Right atrium auricular region (tissue), 2 donors: ENCODE measurements at places on chromosomes 4 and X. TPM values are rescaled to one million over a fixed set of nuclear protein-coding genes. Genes with fewer than 3 reads are reported as not detected.

Gene CYSLTR1
- total RNA-seq: 0.96 TPM

Gene OSTC
- 29.8 TPM for total RNA-seq

Gene SPARCL1
- total RNA-seq: 627 TPM

Gene ADH4
- not detected for total RNA-seq

Gene SYNPO2
- 152 TPM for total RNA-seq

Gene HERC6
- 12.4 TPM for total RNA-seq

Gene SPANXC
- total RNA-seq: not detected

Gene STK32B
- 0.31 TPM for total RNA-seq

Gene RIPPLY1
- total RNA-seq: not detected

Gene PABPC4L
- 1.3 TPM for total RNA-seq

DNA sequence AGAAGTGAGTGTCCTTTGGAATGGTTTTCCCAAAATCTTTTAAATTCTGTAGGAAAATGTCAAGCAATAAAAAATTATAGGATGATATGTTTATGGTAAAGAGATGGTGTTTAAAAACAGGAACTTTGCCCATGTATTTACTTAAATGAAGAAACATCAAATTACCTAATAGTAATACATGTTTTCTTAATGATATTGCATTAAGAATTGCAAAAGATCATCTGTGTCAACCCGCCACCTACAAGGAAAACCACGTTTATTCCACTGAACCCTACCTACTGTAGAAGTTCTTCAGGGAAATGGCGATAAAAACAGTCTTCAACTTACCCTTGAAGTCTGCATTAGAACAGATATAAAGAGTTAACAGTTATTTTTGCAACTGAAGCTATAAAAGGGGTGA lies 67.2 kb upstream of the NDP start:
- H3K27ac ChIP-seq: no peak overlapping the region
- no peak overlapping the region for H3K4me3 ChIP-seq
- H3K27me3 ChIP-seq: no peaks in the 10 kb centered on the region
- no peaks in the 10 kb centered on the region for H3K36me3 ChIP-seq
- H3K4me1 ChIP-seq: no peaks in the 10 kb centered on the region

- DNase-seq: no peak
- no peak overlapping the region for H3K4me3 ChIP-seq
- no peaks in the 10 kb centered on the region for H3K27me3 ChIP-seq
- peak overlapping the region; percentile 47 for H3K27ac ChIP-seq
Observed at GRCh38 chrX:136258951-136259350, 7.8 kb upstream of the MAP7D3 start.

DNA sequence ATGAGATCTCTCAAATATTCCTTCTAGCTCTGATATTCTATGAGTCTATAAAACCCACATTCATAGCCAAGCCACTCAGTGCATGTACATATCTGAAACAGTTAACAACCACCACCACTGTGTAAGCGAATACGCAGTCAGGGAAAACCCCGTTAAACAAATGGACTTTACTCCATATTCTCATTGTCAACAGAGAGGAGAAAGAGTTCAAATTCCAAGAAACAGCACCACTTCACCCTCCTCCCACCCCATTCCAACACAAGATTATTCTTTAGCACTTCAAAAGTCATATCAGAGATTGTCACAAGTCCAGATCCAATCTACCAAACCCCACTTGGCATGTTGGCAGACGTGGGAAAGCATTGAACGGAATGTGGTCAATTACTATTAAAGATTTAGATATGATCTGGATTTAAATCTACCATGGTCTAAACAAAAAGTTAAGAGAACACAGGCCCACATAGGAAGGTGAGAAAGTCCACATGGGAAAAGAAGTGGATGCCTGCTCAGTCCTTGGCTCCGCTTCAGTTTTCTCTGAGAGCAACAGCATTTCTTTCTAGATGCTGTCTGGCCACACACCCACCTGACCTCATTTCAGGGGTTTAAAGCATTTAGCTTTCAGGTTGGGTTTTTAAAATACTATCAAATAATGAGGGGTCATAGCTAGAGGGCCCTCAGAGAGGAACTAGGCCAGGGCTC lies 39.8 kb upstream of the KLHL13 start:
- no peaks in the 10 kb centered on the region for H3K36me3 ChIP-seq
- H3K4me3 ChIP-seq: no peak overlapping the region
- no peaks in the 10 kb centered on the region for H3K4me1 ChIP-seq
- no peaks in the 10 kb centered on the region for H3K27me3 ChIP-seq
- no peak for DNase-seq

- H3K4me1 ChIP-seq: no peaks in the 10 kb centered on the region
- H3K4me3 ChIP-seq: no peak overlapping the region
- DNase-seq: no peak
- no peak overlapping the region for H3K27ac ChIP-seq
- no peaks in the 10 kb centered on the region for H3K27me3 ChIP-seq
Observed at GRCh38 chrX:146278381-146278780, 460.8 kb downstream of the SLITRK2 start.

GRCh38 chr4:87092389-87093141 lies 127.9 kb downstream of the KLHL8 start:
- no peaks in the 10 kb centered on the region for H3K4me1 ChIP-seq
- DNase-seq: no peak
- H3K27ac ChIP-seq: peak overlapping the region; percentile 28
- H3K27me3 ChIP-seq: no peaks in the 10 kb centered on the region

DNA sequence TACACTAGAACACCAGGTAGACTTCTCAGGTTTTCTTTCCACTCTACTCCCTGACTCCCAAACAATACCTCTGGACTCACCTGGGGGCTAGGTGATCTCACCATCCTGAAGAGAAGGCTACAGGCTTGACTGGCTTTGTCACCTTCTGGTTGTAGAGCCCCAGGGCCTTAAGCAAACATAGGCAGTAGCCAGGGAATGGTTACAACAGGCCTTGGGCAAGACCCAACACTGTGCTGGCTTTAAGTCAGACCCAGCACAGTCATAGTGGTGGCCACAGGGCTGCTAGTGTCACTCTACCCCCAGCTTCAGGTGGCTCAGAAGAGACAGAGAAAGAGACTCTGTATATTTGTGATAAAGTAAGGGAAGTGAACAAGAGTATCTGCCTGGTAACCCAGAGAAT lies 118.1 kb upstream of the EMCN start:
- H3K4me1 ChIP-seq: no peaks in the 10 kb centered on the region
- no peaks in the 10 kb centered on the region for H3K36me3 ChIP-seq
- no peak overlapping the region for H3K27ac ChIP-seq
- no peak for DNase-seq
- no peaks in the 10 kb centered on the region for H3K27me3 ChIP-seq
- no peak overlapping the region for H3K4me3 ChIP-seq

DNA sequence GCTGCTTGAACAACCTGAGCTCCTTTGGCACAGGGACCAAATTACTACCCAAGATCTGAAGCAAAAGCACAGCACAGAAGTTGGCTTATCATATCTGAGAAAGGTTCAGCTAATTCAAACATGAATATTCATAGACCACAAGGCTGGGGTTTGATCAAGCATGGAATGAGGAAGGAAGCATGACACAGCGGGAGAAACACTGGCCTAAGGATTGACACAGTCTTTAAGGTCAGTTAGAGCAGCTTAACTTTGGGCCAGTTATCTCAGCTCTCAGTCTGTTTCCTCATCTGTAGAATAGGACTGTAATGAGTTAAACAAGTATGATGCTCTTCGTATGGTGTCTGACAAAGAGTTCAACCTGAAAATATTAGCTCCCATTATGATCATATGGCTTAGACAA lies 88.5 kb upstream of the CBR4 start:
- peak overlapping the region; percentile 48 for H3K27ac ChIP-seq
- H3K4me1 ChIP-seq: peaks cover 28% of the 10 kb centered on the region
- no peak overlapping the region for H3K4me3 ChIP-seq
- DNase-seq: no peak
- H3K36me3 ChIP-seq: peaks cover 11% of the 10 kb centered on the region
- no peaks in the 10 kb centered on the region for H3K27me3 ChIP-seq

GRCh38 chrX:68396953-68397352 lies 36.3 kb downstream of the OPHN1 start:
- DNase-seq: no peak
- no peaks in the 10 kb centered on the region for H3K4me1 ChIP-seq
- H3K27me3 ChIP-seq: no peaks in the 10 kb centered on the region
- H3K27ac ChIP-seq: no peak overlapping the region

DNA sequence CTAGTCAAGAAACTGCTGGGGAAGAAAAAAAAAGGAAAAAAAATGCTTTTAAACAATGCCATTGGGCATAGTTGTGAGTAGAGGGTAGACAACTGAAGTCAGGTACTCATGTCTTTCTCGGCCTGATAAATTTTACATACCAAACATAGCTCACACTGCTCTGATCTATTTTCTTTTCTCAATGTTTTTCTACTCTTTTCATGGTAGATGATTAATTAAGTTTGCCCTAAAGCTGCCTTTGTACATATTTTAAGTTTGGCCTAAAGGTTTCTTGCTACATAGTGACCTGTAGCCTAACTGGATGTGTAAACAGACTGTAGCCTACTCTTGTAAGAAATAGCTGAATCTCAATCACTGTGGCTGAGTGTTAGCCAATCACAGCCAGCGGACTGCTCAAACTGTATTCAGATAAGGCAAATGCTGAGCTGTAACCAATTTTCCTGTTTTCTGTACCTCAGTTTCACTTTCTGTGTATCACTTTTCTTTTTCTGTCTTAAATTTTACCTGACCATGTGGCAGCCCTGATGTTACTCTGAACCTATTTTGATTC lies 121.0 kb downstream of the PCDH10 start:
- no peaks in the 10 kb centered on the region for H3K36me3 ChIP-seq
- no peaks in the 10 kb centered on the region for H3K27me3 ChIP-seq
- H3K4me3 ChIP-seq: no peak overlapping the region
- H3K27ac ChIP-seq: no peak overlapping the region

DNA sequence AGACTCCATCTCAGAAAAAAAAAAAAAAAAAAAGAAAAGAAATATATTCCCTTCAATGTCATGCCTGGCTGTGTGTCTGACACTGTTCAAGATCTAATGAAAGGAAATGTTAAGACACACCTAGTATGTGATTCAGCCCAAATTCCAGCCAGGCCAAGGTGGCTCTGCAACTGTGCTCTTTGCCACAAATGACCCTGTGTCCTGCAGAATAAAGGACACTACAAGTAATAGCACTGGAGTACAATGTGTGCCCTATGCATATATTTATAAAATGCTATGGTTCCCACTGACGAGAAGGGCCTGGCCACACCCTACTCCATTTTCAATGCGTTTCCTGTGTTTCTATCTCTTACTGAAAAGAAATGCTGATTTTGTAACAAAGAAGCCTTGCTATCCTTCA lies 98.0 kb upstream of the SORBS2 start:
- H3K27ac ChIP-seq: no peak overlapping the region
- H3K36me3 ChIP-seq: no peaks in the 10 kb centered on the region
- H3K4me1 ChIP-seq: no peaks in the 10 kb centered on the region
- DNase-seq: no peak

DNA sequence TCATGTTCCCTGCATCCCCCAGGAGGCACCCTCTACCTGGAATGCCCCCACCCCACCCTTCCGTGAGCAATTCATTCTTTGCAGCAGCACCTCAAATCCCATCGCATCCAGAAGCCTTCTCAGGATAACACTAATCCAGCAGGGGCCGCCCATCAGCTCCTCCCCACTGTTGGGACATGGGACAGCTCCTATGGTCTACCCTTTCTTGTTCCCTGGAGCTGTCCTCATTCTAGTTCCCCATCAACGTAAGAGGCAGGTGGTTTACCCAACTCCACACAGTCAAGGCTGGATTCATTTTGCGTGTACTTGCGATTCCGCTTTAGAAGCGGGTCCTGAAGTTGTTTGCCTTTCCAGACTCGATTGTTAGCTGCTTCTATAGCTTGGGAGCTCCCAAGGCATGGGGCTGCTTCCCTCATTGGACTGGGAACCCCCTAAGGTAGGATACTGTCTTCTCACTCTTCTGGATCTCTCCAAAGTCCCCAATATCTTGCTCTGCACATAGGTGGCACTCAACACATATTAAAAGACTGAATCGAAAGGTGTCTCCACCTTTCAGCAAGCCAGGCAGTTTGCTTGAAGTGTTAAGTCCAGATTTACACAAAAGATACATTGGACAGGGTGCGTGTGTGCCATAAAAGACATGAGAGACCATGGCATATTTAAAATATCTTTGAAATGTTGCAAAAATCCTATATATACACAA lies 942 bp upstream of the APLN start:
- H3K4me1 ChIP-seq: no peaks in the 10 kb centered on the region
- no peaks in the 10 kb centered on the region for H3K27me3 ChIP-seq
- no peak overlapping the region for H3K27ac ChIP-seq
- peak; percentile 38 for DNase-seq

GRCh38 chrX:42686296-42686695 lies 91.7 kb downstream of the PPP1R2C start:
- no peaks in the 10 kb centered on the region for H3K36me3 ChIP-seq
- H3K27me3 ChIP-seq: no peaks in the 10 kb centered on the region
- no peak overlapping the region for H3K27ac ChIP-seq
- no peaks in the 10 kb centered on the region for H3K4me1 ChIP-seq
- no peak for DNase-seq

- no peaks in the 10 kb centered on the region for H3K4me1 ChIP-seq
- H3K36me3 ChIP-seq: no peaks in the 10 kb centered on the region
- H3K27me3 ChIP-seq: no peaks in the 10 kb centered on the region
- no peak overlapping the region for H3K27ac ChIP-seq
- no peak overlapping the region for H3K4me3 ChIP-seq
- DNase-seq: no peak
Observed at GRCh38 chrX:11725631-11726442, 32.2 kb upstream of the MSL3 start.

- no peaks in the 10 kb centered on the region for H3K4me1 ChIP-seq
- no peak for DNase-seq
- no peak overlapping the region for H3K27ac ChIP-seq
- no peaks in the 10 kb centered on the region for H3K36me3 ChIP-seq
- H3K27me3 ChIP-seq: no peaks in the 10 kb centered on the region
Observed at GRCh38 chrX:45619290-45619689, 418.6 kb upstream of the DIPK2B start.

- H3K4me1 ChIP-seq: no peaks in the 10 kb centered on the region
- no peak overlapping the region for H3K27ac ChIP-seq
- H3K4me3 ChIP-seq: no peak overlapping the region
- no peaks in the 10 kb centered on the region for H3K36me3 ChIP-seq
Observed at GRCh38 chrX:38008658-38009057, 2.3 kb downstream of the SYTL5 start.

- H3K4me1 ChIP-seq: peaks cover 75% of the 10 kb centered on the region
- no peaks in the 10 kb centered on the region for H3K36me3 ChIP-seq
- DNase-seq: no peak
- peak overlapping the region; percentile 71 for H3K27ac ChIP-seq
Observed at GRCh38 chr4:158775091-158775651, 6.3 kb downstream of the FNIP2 start.

- no peak for DNase-seq
- no peaks in the 10 kb centered on the region for H3K4me1 ChIP-seq
- peaks cover 19% of the 10 kb centered on the region for H3K27me3 ChIP-seq
- no peak overlapping the region for H3K4me3 ChIP-seq
Observed at GRCh38 chr4:5893591-5893990, 705 bp upstream of the CRMP1 start.

GRCh38 chr4:41268721-41269517 lies 12.2 kb downstream of the UCHL1 start:
- no peak overlapping the region for H3K4me3 ChIP-seq
- no peaks in the 10 kb centered on the region for H3K4me1 ChIP-seq
- H3K36me3 ChIP-seq: no peaks in the 10 kb centered on the region

GRCh38 chr4:40601641-40602040 lies 28.0 kb downstream of the RBM47 start:
- no peak overlapping the region for H3K27ac ChIP-seq
- no peaks in the 10 kb centered on the region for H3K4me1 ChIP-seq
- H3K36me3 ChIP-seq: no peaks in the 10 kb centered on the region
- H3K4me3 ChIP-seq: no peak overlapping the region
- H3K27me3 ChIP-seq: no peaks in the 10 kb centered on the region

- H3K36me3 ChIP-seq: no peaks in the 10 kb centered on the region
- no peak for DNase-seq
- no peak overlapping the region for H3K4me3 ChIP-seq
- no peaks in the 10 kb centered on the region for H3K27me3 ChIP-seq
- no peak overlapping the region for H3K27ac ChIP-seq
Observed at GRCh38 chr4:121998024-121998423, 46.2 kb upstream of the TRPC3 start.
